ENCODE measurements at places on chromosomes 6 and 20.

GRCh38 chr6:159682295-159682694 is 10.7 kb downstream of the SOD2 start:
- no peak for DNase-seq

- no peak for DNase-seq
Measured at GRCh38 chr20:7375905-7376304, 564.4 kb downstream of the HAO1 start.

DNA sequence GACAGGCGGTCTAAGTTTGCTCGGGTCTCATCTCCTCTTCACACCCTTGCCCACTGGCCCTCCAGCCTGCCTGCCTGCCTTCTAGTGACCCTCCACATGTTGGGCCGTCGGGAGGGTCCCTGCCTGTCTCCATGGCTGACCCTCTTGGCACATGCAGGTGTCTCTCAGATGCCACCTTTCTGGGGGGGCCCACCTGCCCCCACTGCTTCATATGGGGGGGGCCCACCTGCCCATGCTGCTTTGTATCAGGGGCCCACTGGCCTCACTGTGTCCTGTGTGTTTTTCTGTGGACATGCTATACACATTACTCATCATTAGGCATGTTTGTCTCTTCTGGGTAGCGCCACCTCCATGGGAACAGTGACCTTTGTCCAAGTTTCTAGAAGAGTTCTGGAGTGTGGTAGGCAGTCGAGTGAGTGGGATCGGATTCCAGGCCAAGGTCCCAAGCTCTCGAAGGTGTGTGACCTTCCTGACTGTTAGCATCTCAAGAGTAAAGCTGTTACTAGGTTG is 40.4 kb upstream of the KIF25 start:
- DNase-seq: no peak

DNA sequence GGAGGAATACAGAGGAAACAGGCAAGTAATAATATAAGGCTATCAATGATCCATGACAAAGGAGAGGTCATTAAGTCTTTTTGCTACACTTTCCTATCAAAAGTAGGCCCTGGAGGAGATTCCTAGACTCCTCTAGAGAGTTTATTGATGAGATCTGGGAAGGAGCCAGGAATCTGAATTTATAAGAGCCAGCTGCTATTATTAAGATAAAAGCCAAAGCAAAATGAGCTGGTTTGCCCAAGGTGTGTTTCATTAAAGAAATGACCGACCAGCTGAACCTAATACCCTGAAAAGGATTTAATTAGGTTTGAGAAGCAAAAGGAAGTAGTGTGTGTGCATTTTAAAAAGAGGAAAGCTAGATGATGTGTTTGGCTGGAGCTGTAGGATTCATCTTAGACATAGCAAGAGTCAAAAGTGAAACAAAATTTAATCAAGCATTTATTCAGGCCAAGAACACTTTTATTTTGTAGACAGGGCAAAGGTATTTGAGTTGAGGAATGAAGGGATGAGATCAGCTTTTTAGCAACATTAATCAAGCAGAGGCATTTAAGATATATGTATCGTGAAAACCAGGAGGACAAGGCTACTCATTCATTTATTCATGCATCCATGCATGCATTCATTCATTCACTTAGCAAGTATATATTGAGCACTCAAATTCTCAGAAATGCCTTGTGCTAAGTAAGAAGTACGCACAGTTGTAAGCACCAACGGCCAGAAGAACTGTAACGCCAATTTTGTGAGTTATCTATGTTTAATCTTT is 43.5 kb upstream of the SCAF8 start:
- no peak for DNase-seq

DNA sequence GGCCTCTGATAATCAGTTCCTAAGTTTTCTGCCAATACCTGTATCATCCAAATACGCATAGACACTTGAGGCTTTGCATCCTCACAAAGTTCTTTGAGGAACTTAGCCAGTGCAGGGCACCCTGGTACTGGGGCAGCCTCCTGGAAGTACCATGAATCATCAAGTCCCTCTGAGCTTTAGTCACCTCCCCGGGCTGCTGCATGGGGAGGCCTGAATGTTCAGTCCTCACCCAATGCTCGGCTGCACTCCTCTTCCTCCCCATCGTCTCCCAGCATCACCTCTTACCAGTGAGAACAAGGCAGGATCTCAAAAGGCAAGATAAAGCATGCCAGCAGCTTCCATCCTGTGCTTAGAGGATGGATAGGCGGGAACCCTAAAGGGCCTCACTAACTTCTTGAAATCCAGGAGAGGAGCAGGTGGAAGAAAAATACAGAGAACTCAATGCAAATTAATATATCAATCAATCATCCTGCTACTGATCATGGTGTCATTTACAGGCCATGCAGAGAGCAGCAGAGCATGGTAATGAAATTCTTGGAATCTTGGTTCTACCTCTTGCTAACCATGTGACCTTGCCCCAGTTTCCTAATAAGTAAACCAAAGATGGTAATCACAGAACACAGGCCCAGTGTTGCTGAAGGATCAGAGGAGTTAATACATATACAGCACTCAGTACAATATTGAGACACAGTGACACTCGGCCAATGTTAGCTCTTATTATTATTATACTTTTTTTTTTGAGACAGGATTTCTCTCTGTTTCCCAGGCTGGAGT is 4.7 kb upstream of the CCN6 start:
- DNase-seq: no peak

- DNase-seq: no peak
Measured at GRCh38 chr6:115891750-115892149, 168.9 kb downstream of the FRK start.

DNA sequence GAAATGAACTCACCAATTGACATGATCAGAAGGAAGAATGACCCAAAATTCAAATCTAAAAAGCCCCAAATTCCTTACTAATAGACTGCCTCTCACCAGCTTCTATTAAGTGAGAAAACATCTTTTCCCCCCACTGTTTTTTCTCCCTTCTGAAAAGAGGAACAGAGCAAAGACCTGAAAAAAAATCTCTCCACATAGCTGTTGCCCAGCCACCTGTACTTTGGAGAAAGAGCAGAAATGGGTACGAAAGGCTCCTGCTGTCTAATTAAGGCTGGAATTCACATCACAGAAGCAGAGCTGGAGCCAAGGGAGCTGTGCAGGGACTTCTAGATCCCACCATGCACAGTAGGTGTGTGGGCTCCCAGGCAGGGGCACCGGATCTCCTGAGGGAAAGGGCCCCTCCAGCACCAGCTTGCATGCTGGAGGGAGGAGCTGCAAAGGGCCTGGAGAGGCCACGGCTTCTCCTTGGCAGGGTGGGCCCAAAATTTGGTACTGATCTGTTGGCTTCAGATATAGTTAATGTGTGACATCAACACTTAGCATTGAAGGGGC is 73.2 kb upstream of the DUSP22 start:
- no peak for DNase-seq

DNA sequence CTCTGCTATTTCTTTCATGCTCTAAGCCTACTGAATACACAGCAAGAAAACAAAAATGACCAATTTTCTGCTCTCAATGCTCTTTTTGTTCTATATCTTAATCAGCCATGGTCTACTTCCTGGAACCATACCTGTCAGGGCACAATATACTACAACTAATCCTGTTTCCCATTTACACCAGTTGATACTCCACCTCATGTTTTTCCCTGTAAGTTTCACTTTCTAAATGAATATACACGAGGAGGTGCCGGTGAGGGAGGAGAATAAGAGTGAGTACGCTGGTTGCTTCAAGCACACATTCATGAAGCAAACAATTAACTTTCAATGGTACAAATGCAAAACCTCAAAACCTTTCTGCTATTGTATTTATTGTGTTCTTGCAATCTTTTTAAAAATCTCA is 443.1 kb upstream of the ID4 start:
- no peak for DNase-seq

- DNase-seq: no peak
Measured at GRCh38 chr6:6986344-6986743, 121.4 kb upstream of the RREB1 start.

GRCh38 chr6:82959385-82959941 is 106.2 kb downstream of the UBE3D start:
- no peak for DNase-seq

DNA sequence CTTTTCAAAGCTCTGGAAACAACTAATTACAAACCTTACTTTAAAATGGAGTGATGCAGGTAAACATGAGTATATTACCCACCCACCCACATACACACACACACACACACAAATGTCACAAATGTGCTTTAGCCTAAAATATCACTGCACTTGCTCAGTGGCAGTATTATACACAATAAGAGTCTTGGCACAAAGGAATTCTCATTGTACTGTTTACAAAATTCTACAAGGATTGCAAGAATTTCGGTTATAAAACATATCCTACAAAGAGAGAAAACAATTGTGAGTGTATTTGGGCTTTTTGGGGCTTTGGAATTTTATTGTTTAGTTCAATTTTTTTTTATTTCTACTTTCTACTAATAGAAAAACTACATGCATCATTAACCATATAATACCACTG is 113.2 kb upstream of the BEND6 start:
- DNase-seq: no peak

- no peak for DNase-seq
Measured at GRCh38 chr20:46735436-46735835, 26.0 kb downstream of the SLC2A10 start.

GRCh38 chr20:34049389-34049788 is 55.7 kb downstream of the RALY start:
- no peak for DNase-seq

- no peak for DNase-seq
Measured at GRCh38 chr20:46204594-46205186, 86.6 kb downstream of the CD40 start.

GRCh38 chr20:20499439-20499838 is 131.5 kb downstream of the INSM1 start:
- DNase-seq: no peak

GRCh38 chr6:109453594-109454495 is 1.7 kb downstream of the MICAL1 start:
- no peak for DNase-seq

DNA sequence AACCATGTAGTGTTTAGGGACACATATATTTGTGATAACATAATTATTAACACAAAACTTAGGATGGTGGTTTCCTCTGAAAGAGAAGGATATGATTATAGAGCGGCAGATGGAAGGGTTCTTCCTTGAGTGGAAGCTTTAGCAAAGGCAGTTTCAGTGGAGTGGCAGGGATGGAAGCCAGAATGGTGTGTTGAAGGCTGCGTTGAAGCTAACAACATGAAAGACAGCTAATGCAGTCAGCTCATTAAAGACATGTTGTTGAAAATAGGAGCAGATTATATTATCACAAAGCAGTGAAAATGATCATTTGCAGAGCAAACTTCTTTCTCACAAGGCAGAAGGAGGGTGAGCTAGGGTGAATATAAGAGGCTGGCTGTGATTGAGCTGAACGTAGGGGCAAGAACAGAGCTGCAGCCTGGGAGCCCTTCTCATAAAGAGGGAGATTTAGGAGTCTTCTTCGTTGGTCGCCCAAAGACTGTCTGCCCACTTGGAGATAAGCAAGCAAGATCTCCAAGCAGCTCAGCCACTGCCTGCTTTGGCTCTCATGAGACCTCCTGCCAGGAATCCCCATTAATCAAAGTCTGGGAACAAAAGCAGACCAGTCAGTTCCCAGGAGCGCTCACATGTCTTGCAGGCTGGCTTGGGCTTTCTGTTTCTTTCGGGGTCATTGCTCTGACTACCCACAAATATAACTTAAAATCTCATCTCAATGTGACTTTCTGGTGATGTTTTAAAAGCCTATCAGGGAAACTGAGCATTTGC is 2.6 kb upstream of the ANKRD6 start:
- DNase-seq: no peak

DNA sequence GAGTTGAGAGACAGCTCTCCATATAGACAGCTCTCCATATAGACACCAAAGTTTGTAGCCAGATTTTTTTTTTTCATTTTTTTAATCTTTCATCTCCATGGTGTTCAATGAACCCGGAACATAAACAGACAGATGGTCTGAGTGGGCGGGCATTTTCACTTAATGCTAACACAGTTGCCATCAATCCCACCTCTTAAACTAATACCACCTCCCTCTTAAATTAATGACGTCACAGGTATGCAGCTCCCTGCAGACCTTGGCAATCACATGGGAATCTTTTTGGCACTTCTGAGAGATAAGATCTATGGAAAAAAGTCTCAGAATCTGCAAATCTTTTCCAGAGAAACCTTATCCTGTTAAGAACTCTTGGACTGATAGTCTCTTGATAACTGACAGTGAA is 43.2 kb downstream of the PFDN4 start:
- DNase-seq: no peak

DNA sequence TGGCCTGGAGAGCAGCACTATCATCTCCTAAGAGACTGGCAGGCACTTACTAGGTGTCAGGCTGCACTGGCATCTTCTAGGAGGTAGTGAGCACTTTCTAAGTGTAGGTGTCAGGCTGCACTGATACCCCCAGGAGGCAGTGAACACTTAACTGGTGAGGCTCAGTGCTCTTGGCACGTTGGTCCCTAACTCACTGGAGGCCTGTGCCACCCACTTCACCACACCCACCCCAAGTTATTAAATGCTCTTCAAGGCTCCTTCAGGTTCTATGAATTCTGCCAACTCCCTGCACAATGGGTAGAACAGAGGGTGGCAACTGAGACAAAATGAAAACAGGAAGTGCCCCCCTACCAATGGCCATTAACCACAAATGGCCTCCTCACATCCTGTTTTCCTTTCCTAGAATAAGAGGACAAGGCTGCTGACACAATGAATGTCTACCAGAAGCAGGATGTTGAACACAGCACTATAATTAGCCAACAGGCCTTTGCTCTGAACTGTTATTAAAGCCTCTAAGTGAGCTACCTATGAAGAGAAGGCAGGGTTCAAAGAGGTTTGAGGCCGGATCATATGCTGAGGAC is 29.4 kb downstream of the NCOA5 start:
- no peak for DNase-seq

DNA sequence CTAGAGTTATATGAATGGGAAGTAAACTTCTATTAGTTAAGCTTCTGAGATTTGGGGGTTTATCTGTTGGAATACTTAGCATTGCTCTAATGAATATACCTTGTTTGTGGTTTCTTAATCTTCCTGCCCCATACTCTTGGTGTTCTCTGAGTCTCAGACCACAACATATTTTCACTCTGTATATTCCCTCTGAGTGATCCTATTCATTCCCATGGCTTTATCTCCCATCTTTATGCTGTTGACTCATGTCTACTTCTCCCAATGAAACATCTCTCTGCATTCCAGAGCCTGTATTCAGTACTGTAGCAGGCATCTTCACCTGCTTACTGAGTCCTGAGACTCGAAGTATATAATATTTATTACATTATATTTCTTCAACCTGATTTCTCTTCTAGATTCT is 283.7 kb upstream of the MAP3K7 start:
- no peak for DNase-seq

- no peak for DNase-seq
Measured at GRCh38 chr6:164208371-164208770, 793.9 kb downstream of the QKI start.
